ENCODE measurements at places on chromosomes 1 and 21.

GRCh38 chr1:207644166-207644851 lies 624 bp upstream of the CR1L start:
- no peak for DNase-seq

DNA sequence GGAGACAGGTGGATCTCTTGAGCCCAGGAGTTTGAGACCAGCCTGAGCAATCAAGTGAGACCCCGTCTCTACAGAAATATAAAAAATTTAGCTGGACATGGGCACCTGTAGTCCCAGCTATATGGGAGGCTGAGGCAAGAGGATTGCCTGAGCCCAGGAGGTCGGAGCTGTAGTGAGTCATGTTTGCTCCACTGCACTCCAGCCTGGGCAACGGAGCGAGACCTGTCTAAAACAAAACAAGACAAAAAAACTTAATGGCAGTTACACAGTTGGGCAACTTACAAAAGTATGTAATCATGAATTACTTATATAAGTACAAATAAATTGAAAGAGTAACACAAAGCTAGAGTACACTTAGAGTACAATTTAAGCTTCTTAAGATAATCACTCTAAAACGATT lies 25.2 kb downstream of the RC3H1 start:
- DNase-seq, result no peak

GRCh38 chr1:79375352-79375751 lies 368.8 kb upstream of the ADGRL4 start:
- no peak for DNase-seq

DNA sequence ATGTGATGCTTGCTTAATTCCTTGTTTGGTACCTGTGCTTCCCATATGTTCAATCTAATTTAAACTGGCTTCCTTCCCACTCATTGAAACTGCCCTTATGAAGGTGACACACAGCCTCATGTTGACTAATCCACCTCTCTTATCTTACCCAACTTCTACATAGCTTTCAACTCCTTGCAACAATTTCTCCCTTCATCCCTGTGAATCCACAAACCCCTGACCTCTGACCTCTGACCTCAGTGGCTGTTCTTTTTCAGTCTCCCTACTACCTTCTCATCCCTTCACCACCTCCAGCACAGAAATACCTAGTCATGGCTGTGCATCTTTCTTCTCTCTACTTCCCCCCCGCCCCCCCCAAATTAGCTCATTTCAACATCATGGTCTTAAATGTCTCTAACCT lies 144.5 kb downstream of the TTLL7 start:
- DNase-seq, result no peak

- DNase-seq, result no peak
These were observed 22.4 kb downstream of the PEX14 start for GRCh38 chr1:10497109-10497508.

DNA sequence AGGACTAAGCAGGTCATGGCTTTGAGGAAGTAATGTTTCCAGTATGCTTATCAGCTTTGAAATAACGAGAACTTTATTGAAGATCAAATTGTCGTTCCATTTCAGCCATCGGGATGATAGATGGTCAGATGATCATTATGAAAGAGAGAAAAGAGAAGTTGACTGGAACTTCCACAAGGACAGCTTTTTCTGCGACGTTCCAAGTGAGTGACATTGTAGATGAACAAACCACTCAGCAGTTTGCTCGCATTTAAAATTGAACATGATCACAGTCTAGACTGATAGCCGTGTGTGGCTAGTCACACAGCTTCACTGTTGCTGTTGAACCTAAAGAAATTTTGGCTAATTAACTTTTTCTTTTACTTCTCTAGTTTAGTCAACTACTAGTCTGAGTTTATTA lies 151.1 kb downstream of the TLR5 start:
- DNase-seq, result no peak
